ENCODE measurements at places on chromosomes 12 and 14. TPM values are rescaled to one million over a fixed set of nuclear protein-coding genes. Genes with fewer than 3 reads are reported as not detected.

POLE2 gene
- total RNA-seq, result 15.1 TPM

OR6C2 gene
- not detected for total RNA-seq

PTPRB gene
- 19.3 TPM for total RNA-seq

RDH12 gene
- 0.52 TPM for total RNA-seq

TAMALIN gene
- 9.4 TPM for total RNA-seq

SOAT2 gene
- total RNA-seq, result under 0.01 TPM

GYS2 gene
- total RNA-seq, result not detected

TAS2R43 gene
- 11.5 TPM for total RNA-seq

PIK3C2G gene
- total RNA-seq, result 0.52 TPM

INSM2 gene
- not detected for total RNA-seq

NKX2-1 gene
- not detected for total RNA-seq

MIP gene
- total RNA-seq, result not detected

TAS2R30 gene
- 12.5 TPM for total RNA-seq

SRRM4 gene
- total RNA-seq, result under 0.01 TPM

ST8SIA1 gene
- 5.2 TPM for total RNA-seq

CHGA gene
- total RNA-seq, result 0.52 TPM

GARIN6 gene
- not detected for total RNA-seq

KDM2B gene
- 28.7 TPM for total RNA-seq

TAS2R8 gene
- not detected for total RNA-seq

KRT82 gene
- total RNA-seq, result not detected

KRT86 gene
- total RNA-seq, result 0.52 TPM

HCAR2 gene
- 1.6 TPM for total RNA-seq

BIN2 gene
- total RNA-seq, result 3.1 TPM

IFNG-AS1 gene
- total RNA-seq, result 1.0 TPM

SRGAP1 gene
- 5.7 TPM for total RNA-seq

PLA2G1B gene
- total RNA-seq, result not detected

ZDHHC22 gene
- 0.52 TPM for total RNA-seq

SLC16A7 gene
- total RNA-seq, result 9.4 TPM

REP15 gene
- total RNA-seq, result 1.0 TPM

E2F7 gene
- 1.0 TPM for total RNA-seq

OR10G2 gene
- not detected for total RNA-seq

MYL6 gene
- 859 TPM for total RNA-seq

NPAS3 gene
- total RNA-seq, result 9.9 TPM

SLC5A8 gene
- under 0.01 TPM for total RNA-seq

RTL1 gene
- 9.4 TPM for total RNA-seq

PTCSC3 gene
- not detected for total RNA-seq

NGB gene
- total RNA-seq, result not detected

STYX gene
- total RNA-seq, result 12.0 TPM

FERMT2 gene
- total RNA-seq, result 98.6 TPM

GPR132 gene
- 1.6 TPM for total RNA-seq

CLEC4C gene
- not detected for total RNA-seq

KRT8 gene
- total RNA-seq, result 1.6 TPM

AQP6 gene
- total RNA-seq, result 0.52 TPM

TMEM119 gene
- total RNA-seq, result 37.1 TPM

RFX4 gene
- not detected for total RNA-seq

FOXG1 gene
- not detected for total RNA-seq

GNS gene
- 88.2 TPM for total RNA-seq

GPX2 gene
- not detected for total RNA-seq

Data from skeletal muscle tissue (tissue), 5 donors.